SW 1271 (cell line): ENCODE measurements at places on chromosomes 1 and 21.

- no peak for DNase-seq
Observed at GRCh38 chr1:164337885-164338284, 221.1 kb upstream of the PBX1 start.

- no peak for DNase-seq
Observed at GRCh38 chr1:93865253-93865652, 13.8 kb downstream of the DNTTIP2 start.

DNA sequence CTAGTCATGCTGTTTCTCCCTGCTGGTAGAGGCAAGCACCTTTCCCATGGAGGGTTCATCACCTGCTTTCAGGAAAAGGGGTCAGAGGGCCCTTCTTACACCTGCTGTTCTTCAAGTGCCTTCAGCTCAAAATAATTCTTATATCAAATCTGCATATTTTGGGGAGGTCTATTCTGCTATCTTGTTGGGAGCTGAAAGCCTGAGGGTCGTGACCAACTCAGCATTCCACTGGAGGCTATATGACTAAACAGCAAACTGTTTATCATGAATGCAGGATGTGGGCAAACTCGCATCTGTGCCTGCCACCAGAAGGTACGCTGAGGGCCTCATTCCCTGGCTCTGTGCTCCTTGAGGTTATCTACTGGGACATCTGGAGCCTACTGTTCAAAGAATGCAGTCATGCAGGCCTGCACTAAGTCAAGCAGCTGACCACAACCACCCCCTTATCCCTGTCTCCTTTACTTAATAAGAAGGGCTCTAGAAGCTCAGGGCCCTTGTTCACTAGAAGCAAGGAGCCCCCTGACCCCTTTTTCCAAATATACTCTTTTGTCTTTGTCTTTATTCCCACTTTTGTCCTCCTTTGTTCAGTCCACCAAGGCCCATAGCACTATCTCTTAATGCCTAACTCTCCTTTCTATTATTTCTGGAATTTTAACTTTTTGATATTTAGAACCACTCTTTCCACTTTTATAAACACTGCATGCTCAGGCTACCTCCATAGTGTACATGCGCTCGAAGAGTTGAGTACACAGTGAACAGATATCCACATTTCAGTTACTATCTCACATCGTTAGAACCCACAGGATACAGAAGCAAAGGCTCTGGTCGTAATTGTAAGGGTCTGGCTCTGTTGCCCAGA lies 4.5 kb upstream of the TRIM17 start:
- no peak for DNase-seq

GRCh38 chr1:46148318-46148717 lies 15.9 kb upstream of the PIK3R3 start:
- DNase-seq = no peak

GRCh38 chr1:22750685-22751051 lies 40.0 kb downstream of the EPHB2 start:
- no peak for DNase-seq

DNA sequence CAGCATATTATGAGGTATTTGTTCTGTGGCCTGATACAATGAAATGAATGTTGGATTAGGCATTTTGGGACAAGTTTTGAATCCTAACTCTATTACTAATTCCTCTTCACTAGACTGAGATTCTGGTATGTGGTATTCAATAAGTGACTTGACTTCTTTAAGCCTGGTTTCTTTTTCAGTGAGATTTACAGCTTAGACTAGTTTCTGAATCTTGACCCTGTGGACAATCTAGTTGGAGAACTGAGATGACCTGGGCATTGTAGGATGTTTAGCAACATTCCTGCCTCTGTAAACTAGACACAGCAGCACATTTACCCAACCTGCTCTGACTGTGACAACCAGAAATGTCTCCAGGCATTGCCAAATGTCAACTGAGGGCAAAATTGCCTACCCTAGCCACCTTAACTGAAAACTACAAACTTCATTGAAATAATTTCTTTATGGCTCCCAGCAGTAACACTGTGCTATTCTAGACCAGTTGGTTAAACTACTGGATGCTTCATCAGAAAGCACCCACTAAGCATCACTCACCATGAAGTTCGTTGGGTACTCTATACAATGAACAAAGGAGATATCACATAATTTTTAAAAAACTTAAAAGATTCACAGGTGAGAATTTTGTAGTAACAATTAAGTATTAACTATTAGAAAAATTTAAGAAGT lies 16.8 kb downstream of the PTPRC start:
- no peak for DNase-seq

DNA sequence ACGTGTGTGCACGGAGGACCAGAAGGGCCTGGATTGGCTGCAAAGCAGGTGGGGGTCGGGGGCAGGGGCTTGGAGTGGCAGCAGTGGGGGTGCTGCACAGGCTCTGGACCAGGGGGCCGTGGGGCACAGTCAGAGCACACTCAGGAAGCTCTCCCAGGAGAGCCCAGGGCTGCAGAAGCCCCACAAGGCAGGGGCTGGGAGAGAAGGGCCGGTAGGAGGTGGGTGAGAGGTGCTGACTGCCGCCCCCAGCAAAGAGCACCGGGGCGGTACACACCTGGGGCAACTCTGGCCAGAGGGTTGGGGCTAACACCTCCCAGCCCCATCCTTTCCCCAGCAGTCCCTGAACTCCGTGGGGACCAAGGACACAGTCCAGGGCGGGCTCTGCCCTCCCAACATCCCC lies 13.9 kb downstream of the CHD5 start:
- no peak for DNase-seq

GRCh38 chr1:41374711-41375110 lies 13.5 kb downstream of the FOXO6 start:
- DNase-seq = no peak

GRCh38 chr21:19565587-19565986 lies 1162.0 kb upstream of the TMPRSS15 start:
- no peak for DNase-seq

DNA sequence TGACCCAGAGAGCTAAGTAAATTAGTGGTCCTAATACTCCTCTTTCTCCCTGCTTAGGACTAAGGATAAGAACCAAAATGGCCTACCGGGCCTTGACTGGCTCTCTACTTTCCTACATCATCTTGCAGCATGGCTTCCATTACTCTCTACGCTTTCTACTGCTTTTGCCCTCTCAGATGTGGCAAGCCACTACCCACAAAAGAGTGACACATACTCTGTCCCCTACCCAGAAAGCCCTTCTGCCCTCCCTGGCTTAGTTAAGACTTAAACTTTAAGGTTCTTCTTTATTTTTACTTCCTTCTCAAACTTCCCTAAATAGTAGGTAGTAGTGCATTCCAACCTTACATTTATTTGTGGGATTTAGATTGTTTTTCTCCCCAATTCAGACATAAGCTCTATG lies 228.1 kb downstream of the TPR start:
- no peak for DNase-seq

DNA sequence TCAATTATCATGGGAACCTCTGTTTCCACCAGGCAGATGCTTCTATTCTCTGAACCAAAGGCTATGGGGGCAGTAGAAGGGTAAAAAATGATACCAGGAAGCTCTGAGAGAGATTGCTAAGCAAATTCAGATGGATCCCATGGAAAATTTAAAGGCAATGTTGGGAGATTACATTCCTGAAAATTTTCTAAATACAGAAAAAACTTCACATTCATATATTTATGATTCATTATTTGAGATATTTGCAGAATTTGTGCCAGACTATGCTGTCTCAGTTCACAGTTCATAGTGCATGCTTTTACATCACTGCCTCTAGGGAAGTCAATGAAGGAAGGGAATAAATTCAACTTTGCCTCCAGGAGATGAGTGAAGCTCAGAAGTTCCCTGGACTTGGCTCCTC lies 57.5 kb downstream of the KCNT2 start:
- DNase-seq = no peak
